Amniotic epithelial cell (primary cell): ENCODE measurements at places on chromosomes 1 and 21.

GRCh38 chr1:22075718-22076117 is 23.2 kb downstream of the CDC42 start:
- no peak for DNase-seq

GRCh38 chr1:86448670-86449069 is 20.1 kb upstream of the CLCA1 start:
- DNase-seq: no peak

- peak; percentile 5 for DNase-seq
Observed at GRCh38 chr1:171286032-171286705, 27.8 kb upstream of the FMO4 start.

- DNase-seq: no peak
Observed at GRCh38 chr1:99537886-99538617, 107.9 kb upstream of the PALMD start.

- no peak for DNase-seq
Observed at GRCh38 chr1:107047602-107048001, 8.9 kb upstream of the PRMT6 start.

DNA sequence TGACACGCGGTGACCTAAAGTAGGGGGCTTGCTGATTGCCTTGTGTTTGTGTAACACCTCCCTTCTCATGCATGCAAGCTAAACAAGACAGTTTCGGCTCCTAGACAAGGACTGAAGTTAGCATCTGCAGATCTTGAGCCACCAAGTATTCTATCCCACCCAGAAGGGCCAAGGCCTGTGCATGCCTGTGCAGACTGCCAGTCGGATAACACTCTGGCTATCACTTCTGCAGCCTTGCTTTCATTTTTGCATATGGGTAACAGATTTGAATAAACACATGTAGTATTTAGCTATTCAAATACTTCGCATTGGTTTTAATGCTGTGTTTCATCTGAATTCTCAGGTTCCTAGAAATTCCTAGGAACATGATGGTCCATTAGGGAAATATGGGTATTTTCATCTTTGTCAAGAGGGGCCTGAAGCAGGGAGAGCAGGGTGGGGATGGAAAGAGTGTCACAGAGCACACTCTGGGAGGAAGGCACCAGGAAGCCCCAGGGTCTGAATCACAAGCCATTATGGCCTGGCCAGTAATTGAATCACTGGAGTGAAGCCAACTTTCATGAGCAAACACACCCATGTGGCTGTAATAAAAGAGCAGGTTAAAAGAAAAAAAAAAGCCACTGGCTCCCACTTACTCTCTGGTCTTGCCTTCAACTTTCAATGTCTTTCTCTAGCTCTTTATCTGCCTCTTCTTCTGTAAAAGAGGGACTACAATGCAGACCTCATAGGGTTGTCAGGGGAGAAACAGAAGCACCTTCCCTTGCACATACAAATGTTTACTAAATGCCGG is 28.3 kb downstream of the GADD45A start:
- peak; percentile 69 for DNase-seq

DNA sequence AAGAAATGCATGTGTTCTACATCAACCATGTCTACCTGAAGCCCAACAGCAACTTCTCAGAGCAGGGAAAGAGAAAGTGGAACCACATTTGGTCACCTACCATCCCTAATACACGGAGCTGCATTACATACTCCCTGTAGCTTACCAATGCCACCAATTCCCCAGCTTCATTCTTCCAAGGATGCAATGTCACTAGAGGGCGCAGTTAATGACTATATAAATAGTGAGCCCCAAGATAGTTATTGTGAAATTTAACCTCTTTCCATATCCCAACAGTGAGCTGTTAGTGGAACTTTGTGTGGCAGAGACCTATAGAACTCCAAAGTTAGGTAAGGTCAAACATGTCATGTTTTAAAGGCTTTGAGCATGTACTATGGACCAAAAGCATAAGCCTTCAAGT is 618.3 kb downstream of the SMYD3 start:
- DNase-seq: peak; percentile 71

DNA sequence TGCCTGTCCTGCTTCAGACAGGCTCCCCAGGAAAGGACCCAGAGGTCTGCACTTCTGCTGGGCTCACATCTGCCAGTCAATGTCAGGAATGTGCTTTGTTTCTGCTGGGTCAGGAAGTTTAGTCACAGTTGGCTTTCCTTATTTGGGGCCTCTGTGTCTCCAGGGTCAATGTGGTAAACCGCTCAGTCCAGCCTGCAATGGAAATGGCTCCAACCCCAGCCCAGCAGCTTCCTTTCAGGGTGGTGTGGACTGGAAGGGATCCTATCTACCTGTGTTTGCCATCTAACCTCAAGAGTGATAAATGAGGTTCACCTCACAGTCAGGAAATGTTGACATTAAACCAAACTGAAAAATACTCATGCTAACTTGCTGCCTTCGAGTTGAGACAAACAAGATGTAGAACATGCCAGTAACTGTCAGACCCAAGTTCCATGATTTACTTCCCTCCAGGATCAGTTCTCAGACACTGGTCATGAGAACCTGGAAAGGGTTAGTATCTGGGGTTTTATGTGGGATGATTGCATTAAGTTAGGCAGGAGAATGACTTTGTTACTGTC is 20.3 kb downstream of the ENO1 start:
- DNase-seq: peak; percentile 98

DNA sequence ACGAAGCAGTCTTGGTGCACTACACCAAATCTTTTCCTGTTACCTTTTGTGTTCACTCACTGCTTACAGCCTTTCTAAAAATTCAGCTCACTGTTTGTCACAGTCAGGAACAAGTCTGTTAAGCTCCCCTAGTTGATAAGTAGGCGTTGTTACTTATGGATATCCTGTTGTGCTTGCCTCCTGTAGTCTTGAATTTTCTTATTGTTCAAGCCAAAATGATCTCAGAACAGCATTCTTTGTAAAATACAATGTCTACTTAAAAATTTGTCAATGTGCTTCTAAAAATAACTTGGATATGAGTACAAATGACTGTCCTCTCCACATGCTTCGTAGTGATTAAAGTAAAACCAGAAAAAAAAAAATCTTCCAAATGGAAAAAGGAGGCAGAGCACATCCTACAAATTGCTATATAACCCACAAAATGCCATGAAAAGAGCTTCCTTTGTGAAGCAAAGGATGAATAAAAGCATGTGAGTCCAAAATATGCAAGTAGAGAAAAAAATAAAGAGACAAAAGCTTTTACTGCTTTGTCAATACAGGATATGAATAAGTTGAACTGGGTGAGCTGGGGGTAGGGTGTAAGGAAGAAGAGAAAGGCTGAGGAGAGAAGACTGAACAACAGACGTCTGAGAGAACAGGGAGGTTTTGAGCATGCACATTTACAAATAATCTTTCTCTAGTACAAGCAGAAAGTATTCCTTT is 228.9 kb upstream of the ADGRL4 start:
- no peak for DNase-seq

- DNase-seq: no peak
Observed at GRCh38 chr1:175168782-175169181, 23.8 kb downstream of the KIAA0040 start.

DNA sequence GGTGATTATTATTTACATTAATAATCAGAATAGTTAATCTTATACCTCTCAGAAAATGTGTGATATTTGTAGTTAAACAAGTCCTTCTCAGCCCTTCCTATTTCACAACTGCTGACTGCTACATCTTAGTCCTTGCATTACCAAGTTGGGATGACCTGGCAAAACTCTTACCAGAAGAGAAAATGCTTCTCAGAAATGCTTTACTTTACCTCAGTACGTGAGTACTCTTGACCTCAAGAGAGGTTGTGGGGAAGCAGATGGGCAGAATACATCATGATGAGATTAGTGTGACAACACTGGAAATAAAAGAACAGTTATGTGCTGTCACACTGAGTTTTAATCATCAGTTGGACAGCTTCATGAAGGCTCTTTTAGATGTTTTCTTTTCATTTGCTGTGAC is 16.2 kb downstream of the CFAP126 start:
- DNase-seq: peak; percentile 62

DNA sequence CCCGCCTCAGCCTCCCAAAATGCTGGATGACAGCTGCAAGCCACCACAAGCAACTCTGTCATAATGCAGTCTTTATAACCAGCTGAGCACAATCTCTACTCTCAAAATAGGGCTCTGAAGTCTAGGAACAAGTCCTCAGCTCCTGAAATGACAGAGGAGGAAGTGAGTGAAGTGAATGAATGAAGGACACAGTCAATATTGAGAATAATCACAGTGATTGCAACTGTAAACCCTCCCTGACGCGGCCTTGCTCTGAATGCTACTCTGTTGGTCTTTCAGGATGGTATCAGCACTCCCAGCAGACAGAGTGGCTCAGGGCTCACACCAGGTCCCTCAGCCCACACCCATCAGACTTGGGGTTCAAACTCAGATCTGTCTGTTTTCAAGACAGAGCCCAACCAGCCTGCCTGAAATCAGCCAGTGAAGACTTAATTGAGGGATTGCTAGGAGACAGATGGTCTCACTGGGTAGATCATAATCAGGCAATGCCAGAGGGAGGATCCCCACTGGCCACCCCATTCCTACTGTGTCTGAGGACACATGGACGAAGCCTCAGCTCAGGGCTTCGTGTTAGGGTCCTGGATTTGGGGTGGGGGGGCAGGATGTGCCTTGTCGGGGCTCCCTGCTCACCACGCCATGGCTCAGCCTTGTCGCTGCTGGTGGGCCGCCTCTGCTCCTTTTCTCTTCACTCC is 20.9 kb downstream of the RNF187 start:
- no peak for DNase-seq

GRCh38 chr1:22747021-22747734 is 36.5 kb downstream of the EPHB2 start:
- DNase-seq: peak; percentile 82

DNA sequence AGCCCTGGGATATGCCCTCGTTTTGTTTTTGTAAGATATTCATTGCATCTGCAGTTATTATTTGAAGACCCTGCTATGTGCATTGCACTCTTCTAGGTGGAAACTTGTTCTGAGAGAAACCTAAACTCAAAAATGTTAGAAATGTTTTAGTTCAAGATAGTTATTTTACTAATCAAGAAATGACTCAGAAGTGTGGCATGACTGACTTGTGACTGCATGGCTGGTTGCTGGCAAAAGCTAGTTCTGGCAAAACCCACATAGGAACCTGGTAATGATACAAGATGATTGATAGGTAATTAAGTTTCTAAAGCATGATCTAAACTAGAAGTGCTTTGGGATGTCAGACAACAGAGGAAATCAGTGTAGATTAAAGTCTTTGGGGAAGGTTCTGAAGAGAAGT is 33.8 kb upstream of the NFASC start:
- no peak for DNase-seq

DNA sequence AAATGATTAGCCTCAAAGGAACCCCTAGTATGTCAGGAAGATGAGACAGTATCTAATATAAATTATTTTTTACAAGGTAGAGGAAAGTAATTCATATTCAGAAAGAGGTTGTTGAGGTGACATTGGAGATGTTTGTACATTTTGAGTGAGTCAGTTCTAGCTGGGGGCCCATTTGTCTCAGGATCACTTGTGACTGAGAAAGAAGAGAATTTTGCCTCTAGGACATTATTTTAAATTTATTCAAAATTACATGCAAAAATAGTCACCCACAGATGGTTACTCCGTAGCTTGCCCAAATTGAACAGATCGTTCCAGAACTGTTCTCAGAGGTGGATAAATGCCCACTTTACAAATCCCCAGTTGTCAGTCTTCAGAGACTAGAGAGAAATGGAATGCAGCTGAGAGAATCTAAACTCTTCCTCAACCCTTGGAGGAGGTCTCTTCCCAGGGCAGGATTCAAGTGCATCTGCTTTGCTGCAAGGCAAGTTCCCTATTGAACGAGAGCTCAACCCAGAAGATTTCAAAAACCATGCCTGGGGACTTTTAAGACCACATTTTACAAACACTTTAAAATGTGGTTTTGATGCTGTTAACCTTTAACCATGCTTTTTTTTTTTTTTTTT is 987.8 kb upstream of the ADAMTS5 start:
- DNase-seq: peak; percentile 55

DNA sequence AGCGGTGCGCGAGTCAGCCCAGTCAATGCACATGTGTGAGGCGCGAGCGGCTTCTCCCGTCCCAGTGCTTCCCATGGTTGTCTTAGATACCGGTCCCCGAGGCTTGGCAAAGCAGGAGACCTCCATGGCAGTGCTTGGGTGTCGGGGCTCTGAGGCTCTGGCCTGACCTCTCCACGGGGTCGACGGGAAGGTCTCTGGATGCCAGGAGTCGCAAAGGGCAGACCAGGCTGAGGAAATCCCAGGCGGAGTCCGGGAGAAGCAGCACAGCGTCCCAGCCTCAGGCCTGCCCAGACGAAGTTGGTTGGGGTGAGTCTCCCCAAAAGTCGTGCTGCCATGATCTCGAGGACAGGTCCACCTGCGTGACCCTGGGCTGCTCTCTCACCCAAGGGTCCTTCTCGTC is 3881.6 kb downstream of the SRGAP2C start:
- no peak for DNase-seq

GRCh38 chr21:29667651-29668050 is 272.1 kb downstream of the GRIK1 start:
- no peak for DNase-seq

DNA sequence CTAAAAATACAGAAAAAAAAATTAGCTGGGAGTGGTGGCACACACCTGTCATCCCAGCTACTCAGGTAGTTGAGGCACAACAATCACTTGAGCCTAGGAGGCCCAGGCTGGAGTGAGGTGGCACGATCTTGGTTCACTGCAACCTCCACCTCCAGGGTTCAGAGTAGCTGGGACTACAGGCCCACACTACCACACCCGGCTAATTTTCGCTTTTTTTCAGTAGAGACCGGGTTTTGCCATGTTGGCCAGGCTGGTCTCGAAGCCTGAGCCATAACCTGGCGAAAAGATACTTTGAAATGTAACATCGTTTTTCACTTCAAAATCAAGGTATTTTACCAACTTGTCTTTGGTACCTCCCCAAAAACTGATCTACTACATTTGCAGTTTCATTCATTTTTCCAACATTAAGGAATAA is 6.1 kb downstream of the GAS5 start:
- DNase-seq: no peak

GRCh38 chr21:36744560-36745231 is 45.8 kb downstream of the SIM2 start:
- DNase-seq: no peak
